ENCODE measurements at places on chromosomes 2 and 18.

DNA sequence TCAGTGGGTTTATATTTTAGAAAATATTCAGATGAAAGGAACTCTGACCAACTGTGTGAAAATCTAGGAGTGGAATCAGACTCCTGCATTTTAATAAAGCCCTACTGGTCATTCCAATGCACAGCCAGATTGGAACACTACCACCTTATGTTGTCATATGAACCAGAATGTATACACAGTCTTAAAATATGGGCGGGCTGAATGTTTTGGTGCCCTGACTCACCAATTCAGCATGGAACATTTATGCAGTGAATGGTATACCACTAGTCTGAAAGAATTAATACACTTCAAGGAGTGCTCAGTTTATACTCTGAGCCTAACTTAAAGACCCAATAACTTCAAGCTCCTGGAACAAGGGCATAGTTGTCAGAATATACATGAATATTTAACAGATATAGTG is 280.9 kb upstream of the TCF4 start:
- DNase-seq: no peak

GRCh38 chr2:2919026-2919425 is 458.6 kb downstream of the EIPR1 start:
- DNase-seq: no peak

DNA sequence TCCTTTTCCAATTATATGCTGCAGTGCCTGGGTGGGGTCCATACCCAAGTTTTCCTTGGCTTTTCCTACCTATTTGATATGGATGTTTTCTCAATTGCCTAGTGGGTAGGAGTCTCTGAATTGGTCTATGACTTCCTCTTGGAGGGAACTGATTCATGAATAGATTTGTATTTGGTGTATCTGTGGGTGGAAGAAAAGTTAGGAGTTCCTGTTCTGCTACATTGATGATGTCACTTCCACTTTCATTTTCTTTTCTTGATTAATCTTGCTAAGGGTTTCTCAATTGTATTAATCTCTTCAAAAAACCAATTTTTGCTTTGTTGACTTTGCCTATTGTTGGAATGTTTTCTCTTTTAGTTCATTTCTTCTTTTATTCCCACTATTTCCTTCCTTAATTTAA is 37.4 kb upstream of the SLC9A2 start:
- no peak for DNase-seq

DNA sequence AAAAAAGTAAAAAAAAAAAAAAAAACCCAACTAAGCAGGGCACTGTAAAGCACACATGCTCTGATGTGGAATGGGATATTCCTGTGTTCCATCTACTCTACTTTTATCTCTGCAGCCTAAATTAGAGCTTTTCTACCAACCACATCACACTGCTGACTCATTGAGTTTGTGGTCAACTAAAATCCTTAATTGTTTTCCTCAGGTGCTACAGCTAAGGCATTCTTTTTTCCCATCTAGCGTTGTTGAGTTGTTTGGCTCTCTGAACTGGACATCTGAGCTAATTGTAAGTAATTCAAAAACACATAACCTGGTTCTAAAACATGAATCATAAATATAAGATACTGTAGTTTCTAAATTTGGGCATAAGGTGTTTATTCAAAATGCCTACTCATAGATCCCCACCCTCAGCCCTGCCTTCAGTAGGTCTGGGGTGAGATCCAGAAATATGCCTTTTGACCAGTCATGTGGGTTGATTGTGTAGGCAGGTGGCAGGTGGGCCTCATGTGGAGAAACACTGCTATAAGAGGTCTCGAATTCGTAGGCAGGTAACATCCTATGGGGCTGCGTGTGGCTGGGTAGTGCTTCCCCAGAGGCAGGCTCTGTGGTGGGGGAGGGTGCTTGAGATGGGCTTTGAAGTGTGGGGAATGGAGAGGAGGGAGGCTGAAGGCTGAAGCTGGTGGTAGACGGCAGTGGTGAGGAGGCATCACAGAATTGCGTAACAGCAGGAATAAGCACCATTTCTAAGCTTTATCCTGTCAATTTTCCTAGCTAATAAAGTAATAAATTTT is 27.2 kb downstream of the ANKRD29 start:
- DNase-seq: no peak

DNA sequence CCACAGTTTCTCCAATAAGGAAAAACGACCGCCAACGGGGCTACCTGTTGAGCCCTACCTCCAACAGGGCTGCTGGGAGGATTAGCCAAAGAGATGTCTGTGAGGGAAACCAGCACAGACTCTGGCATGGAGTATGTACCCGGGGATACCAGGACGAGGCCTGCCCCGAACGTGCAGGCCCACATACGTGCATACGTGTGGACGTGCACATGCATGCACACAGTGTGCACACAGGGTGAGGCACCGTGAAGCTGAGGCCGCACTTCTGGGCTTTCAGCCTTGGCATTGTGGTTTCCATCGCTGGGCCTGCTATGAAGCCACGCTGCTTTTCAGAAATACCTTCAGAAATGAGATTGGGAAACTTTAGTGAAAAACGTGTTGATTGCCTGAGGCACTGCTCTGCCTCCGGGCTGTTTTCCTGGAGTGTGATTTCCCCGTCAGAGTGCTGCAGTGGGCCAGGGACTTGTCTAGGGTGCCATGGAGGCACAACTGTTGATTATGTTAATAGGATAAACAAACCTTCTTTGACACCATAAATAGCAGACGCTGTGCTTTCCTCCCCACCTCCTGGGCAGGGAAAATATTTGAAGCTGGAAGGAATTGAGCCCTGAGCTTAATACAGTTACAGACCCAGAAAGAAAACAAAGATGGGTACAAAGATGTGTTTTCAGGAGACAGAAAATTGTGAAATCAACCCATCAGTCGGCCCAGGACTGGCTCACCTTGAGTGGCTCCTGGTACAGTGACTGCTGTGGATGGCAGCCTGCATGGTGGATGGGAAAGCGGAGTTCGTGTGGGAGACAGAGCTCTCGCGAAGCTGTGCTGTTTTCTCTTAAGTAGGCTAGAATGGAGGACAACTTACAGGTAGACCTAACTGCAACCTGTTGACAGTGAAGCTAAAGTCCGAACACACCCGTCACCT is 182.3 kb downstream of the FAM210A start:
- no peak for DNase-seq

DNA sequence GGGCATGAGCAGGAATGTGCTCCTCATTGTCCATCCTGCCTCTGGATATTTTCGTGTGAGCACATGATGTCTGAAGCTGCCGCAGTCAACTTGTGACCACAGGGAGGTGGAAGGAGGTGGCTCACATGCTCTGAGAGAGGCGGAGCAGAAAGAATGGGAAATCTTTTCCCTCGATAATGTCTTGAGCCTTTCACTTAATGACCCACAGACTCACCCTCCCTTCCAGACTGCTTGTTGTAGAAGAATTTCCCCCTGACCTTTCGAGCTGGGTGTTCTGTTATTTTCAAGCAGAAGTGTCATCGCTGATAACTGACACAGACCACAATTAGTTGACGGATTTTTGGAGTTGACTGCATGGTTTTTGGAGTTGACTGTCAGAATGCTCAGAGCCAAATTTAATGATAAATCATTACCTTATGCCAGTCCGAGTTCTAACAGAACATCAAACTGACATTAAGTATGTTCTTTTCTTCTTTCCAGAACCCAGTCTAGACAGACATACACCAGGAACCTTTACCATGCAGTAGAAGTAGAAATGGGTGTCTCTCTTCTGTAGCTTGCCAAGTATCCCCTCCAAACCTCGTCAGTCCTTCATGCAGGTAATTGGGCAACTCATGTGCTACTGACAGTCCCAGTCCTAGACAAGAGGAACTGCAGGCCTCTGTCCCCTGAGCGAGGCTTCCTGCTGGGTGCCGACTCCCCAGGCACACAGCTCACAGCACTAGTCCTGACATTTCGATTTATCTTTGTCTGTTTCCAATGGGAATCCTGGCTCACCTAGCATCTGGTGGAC is 29.4 kb upstream of the RTTN start:
- no peak for DNase-seq

GRCh38 chr2:149169656-149170055 is 131.2 kb downstream of the LYPD6B start:
- no peak for DNase-seq

DNA sequence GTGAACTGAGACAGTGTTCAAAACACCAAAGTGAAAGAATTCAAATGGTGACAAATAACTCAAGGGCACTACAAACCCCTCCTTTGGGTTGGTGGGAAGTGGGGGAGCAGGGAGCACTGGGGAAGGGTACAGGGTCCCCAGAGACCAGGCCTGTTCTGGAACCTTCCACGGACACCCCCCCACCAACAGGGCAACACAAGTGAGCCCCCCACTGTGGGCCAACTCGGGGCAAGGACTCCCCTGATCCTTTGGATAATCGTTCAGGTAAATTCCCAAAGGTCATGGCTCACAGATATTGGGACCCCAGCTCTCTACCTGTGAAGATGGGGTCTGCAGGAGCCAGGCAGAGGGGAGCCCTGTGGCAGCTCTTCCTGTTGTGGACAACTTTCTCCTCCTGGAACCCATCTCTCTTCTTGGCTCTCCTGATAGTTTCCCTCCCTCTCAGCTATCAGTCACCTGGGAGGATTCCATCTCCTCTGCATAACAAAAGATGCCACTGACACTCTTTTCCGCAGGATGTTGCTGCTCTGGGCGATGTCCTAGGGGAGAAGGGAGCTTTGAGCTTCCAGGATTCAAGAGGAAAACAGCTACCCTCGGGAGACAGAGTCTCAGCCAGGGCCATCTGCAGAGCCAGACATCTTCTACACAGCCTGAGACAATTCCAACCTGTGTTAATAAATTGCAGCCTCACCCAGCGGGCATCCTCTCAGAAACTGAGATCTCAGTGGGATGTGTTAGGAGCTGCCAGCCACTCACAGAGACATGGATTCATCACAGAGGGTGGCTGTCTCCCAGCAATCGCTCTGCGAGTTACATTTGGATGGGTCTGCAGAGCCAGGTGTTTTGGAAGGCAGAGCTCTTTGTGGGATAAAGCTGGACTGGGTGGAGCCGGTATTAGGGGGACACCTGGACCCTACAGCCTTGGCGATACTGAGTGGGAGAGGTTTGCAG is 35.4 kb downstream of the MBP start:
- no peak for DNase-seq

Measured in stimulated activated CD8-positive, alpha-beta memory T cell treated with anti-CD3 and anti-CD28 coated beads, Interleukin-4, amount 100 ng/mL, for 24 hours (primary cell).